ENCODE measurements at places on chromosomes 5 and 9.

GRCh38 chr9:4424891-4425290 lies 65.4 kb upstream of the SLC1A1 start:
- no peak for DNase-seq

DNA sequence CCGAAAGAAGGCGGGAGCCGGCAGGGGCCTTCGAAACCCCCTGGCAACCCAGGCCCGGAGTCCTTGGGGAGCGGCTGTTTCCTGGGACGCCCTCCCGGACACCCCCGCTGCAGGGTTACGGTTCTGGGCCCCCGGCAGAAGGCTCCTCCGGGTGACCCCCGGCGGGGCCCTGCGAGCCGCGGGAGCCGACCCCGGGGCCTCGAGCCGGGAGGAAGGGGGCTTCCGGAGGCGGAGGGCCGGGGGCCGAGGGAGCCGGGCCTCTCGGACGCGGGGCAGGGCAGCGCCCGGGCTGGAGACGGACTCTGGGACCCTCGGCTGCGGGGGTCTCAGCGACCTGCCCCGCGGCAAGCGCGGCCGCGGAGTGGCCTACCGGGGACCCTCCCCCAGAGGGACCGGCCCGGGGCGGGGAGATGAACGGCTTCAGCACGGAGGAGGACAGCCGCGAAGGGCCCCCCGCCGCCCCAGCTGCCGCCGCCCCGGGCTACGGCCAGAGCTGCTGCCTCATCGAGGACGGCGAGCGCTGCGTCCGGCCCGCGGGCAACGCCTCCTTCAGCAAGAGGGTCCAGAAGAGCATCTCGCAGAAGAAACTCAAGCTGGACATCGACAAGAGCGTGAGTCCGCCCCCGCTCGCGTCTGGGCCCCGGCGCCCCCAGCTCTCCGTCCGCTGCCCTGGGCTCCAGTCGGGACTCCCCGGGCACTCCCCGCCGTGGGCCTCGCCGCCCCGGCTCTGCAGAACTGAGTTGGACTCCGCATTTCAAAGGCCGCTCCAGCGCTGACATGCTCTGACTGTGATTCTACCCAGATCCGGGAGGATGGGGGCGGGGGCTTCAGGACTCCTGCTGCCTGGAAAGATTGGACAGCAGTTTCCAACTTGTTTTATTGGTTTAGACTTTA lies 645 bp downstream of the SAP30L start:
- peak; percentile 23 for DNase-seq

DNA sequence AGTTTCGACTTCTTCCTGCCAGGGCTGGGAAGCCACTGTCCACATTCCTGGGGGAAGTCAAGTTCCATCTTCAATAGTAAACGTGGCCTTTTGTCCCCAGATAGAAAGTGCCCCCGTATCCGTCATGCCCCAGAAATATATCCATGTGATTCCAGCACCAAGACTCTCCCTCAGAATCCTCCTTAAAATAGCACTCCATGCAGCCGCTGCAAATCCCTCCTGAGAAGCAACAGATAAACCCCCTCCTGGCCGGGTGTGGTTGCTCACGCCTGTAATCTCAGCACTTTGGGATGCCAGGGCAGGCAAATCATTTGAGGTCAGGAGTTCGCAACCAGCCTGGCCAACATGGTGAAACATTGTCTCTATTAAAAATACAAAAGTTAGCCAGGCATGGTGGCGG lies 126.1 kb downstream of the OLFM1 start:
- no peak for DNase-seq

- DNase-seq, result no peak
Measured at GRCh38 chr9:134913713-134914500, 3.8 kb downstream of the FCN1 start.

DNA sequence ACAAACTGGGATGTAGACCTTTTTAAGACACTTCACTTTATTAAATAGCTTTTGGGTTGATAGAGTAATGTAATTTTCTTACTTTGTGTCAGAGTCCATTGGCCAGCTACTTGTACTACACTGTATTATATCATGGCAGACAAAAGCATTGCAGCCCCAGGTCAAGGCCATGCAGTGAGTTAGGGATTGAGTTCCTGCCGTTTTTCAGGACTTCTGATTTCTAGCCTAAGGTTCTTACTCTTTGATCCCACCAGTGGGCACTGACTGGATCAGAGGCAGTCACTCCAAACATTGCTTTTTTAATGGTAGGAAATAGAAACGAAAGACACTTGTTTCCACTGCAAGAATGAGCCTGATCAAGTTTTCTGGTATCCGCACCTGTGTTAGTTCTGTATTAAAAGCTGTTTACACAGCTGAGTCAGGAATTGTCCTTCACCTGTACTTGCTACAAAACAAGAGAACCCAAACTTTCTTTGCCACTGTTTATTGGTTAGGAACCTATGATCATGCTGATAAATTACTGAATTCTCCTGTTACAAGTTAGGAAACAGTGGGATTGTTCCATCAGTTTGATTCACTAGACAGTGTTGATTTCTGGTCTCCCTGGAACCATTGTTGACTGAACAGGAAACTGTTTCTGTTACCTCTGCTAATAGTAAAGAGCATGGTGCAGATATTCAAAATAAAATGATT lies 22.1 kb downstream of the LRRC70 start:
- DNase-seq, result no peak

- DNase-seq, result no peak
Measured at GRCh38 chr5:16863469-16863946, 72.6 kb downstream of the MYO10 start.

- no peak for DNase-seq
Measured at GRCh38 chr5:134444941-134445471, 33.3 kb upstream of the CDKN2AIPNL start.

DNA sequence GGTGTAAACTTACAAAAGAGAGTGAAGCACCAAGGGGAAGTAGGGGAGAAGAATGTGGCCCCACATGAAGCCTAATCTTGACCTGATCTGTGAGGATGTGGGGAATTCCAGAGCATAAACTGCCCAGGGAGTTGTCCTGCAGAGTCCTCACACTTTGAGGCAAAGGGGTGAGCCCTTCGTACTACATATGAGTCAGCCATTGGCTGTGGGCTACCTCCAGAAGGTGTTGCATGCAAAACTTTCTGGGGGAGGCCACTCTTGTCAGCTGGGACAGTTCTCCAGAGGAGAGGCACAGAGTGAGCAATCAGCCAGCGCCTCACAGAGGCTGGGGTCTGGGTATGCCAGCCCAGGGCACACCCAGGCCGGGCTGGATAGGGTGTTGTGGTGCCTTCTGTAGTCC lies 98.1 kb upstream of the NMUR2 start:
- no peak for DNase-seq

GRCh38 chr5:153714798-153715197 lies 224.3 kb downstream of the GRIA1 start:
- DNase-seq, result no peak

DNA sequence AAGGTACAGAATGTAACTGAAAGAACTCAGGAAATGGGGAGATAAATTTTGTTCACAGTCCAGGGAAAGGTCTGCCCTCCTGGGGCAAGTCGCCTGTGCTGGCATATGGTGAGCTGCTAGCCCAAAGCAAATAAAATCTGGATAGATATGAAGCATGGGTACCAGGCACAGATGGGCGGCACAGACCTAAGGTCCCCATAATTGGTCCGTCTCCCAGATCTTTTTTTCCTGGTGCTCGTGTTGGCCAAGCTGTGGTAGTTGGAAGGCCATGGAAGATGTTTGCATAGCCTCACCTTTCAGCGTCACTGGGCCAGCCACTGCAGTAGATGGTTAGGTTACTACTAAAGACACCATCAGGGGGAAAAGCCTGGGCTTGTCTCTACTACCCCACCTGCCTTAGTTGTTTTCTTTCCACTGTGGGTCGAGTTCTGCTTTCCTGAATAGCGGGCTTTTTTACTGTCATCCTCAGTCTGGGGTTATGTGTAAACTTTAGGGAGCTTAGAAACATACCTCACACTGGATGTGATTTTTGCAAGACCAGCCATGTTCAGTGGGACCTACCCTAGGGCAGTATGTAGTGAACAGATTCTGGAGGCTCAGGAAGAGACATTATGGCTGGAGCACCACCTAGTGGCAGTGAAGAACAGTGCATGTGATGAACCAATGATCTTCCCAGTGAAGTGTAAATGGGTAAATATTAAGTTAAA lies 24.2 kb upstream of the GLRX start:
- peak; percentile 83 for DNase-seq

- DNase-seq, result no peak
Measured at GRCh38 chr5:178651046-178651810, 24.4 kb upstream of the CLK4 start.

- DNase-seq, result peak; percentile 62
Measured at GRCh38 chr9:110152704-110153374, 55.1 kb downstream of the C9orf152 start.

DNA sequence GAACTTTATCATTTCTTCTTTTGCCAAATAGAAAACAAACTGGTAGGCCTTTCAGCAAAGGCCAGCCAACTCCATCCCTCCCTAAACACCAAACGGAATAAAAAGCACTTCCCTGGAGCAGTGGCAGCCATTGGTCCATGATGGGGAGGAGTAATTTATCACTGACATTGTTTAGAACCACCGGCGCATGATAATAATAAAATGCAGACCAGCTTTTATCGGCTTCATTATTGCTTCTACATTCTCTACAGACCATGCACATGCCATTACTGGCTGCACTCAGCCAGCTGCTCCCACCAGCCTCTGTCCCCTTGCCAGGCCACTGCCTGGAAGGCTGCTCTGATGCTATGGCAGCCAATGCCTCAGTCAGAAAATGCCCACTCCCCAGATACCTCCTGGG lies 45.9 kb downstream of the ABCA1 start:
- no peak for DNase-seq

GRCh38 chr5:38707352-38708210 lies 138.2 kb upstream of the OSMR start:
- no peak for DNase-seq

DNA sequence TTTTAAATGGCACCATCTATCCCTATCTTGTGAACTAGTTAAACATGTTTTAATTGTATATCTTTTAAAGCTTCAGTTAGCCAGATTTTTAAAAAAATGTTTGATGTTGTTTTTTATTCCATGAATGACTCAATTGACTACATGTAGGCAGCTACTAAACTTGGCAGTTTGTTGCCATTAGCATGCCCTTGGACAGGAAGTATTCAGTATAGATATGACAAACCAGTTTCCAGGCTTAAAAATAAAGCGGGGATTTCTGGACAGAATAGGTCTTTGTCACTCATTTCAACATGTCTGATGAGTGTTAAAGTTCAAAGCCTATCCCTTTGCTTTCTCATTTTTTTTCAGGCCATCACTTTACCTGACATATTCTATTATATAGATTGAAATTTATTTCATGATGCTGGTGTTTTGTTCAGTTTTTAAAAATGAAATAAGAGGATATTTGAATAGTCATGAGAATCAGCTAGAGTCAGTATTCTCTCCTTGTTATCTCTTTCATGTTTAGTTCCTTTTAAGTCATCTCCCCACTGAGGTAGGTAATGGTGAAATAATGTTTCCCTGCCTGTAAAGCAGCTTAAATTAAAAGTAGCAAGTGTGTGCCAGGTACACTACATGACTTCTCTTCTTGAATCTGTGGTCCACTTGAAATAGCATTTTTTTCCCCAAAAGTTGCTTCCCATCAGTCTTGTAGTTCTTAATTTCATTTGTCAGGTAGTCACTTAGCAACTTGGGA lies 11.9 kb downstream of the TNFAIP8 start:
- DNase-seq, result no peak

DNA sequence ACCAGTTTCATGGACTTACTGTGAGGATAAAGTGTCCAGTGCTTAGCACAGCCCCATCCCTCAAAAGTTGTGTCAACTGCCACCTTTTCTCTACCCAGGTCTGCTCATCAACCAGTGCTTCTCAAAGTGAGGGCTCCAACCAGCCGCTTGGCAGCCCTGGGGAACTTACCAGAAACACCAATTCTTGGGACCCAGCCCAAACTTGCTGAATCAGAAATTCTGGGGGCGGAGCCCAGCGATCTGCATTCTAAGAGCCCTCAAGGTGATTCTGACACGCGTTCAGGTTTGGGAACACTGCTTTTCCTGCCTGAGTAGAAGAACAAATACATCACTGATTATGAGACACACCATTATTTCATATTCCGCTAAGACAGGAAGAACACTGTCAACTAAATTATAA lies 132.0 kb downstream of the NSG2 start:
- DNase-seq, result no peak

- DNase-seq, result no peak
Measured at GRCh38 chr9:116027096-116027495, 126.5 kb upstream of the PAPPA start.

DNA sequence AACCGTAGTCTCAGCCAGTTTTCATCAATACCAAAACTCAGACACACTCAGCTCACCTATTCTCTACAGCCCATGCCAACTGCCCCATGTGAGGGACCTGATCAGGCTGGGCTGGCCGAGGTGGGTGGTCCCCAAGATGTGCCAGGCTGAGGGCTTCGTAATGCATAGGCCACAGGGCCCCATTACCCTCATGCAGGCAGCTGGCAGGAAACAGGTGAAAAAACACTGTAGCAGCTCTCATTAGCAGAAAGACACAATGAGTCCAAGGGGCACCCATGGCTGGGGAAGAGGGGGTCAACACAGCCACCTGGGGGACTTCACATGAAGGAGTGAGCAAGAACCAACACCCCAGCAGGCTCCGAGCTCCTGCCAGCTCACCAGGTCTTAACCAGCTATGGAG lies 8.2 kb downstream of the IPPK start:
- no peak for DNase-seq

DNA sequence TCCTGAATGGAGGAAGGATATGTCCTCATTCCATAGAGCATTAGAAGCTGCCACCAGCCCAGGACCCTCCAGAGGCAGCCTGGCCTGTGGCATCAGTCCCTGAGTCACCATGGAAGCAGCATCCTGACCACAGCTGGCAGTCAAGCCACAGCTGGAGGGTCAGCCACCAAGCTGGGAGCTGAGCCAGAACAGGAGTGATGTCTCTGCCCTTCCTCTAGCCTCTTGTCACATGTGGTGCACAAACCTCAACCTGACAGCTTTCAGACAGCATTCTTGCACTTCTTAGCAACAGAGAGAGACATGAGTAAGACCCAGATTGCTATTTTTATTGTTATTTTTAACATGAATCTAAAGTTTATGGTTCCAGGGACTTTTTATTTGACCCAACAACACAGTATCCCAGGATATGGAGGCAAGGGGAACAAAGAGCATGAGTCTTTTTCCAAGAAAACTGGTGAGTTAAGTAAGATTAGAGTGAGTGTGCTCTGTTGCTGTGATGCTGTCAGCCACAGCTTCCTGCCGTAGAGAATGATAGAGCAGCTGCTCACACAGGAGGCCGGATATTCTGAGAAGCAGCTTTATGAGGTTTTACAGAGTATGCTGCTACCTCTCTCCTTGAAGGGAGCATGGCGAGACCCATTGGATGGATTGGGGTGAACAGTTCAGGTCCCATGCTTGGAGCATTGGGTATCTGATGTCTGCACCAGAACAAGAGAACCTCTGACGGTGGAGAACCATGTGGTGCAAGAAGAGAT lies 13.0 kb upstream of the CYFIP2 start:
- no peak for DNase-seq

All from midbrain (tissue), 1 donor.